ENCODE measurements at places on chromosomes 2 and 18.
A peak's percentile ranks its signal among the peaks of the same experiment; 100 is the strongest.

DNA sequence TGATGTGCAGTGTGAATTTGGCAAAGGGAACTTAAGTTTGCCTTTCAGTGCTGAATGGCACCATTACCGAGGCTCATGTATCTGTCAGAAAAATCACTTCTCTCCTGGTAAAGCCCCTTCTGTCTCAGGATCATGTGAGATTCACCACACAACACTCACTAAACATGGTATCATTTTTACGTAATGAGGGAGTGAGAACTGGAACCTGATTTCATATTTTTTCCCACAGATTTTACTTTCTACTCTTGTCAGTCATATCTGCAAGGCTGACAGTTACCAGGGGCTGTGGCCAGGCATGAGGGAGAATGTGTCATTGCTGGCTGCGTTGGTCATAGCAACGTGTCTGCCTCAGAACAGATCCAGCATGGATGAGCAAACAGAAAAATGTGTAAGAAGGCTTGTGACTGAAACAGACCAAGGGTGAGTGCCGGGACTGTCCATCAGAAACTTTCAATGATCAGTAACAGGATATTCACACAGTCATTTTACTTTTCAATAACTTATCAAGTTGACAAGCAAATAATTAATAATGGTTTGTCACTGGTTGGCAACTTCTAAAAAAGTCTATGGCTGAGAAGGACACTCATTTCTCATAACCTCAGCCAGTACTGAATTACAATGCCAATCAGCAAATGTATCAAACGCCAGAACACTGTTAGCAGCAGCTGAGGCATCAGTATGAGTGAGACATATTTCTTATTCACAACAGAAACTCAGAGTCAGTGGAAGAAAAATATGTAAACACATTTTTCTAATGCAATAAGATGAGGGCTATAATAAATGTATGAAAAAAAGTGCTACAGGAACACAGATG is 100.5 kb downstream of the CDC42EP3 start:
- no peak for DNase-seq

- DNase-seq: no peak
Measured at GRCh38 chr2:213148572-213149261, 2.7 kb downstream of the IKZF2 start.

DNA sequence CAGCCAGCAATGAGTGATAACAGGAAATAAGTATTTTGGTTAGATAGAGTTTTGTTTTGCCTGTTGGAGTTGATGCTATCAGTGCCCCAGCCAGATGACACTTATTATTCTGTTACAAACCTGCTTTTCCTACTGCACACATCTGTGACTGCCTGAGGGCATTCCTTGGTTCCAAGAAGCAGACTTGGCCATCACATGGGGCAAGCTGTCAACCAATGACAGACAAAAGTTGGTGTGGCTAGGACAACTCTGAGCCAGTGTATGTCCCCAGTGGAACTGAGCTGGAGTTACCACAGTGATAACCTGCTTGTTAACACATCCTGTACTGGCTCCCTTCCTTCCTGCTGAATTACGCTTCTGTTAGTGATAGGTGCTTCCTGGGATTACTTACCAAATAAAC is 54.5 kb downstream of the FAM171B start:
- no peak for DNase-seq

DNA sequence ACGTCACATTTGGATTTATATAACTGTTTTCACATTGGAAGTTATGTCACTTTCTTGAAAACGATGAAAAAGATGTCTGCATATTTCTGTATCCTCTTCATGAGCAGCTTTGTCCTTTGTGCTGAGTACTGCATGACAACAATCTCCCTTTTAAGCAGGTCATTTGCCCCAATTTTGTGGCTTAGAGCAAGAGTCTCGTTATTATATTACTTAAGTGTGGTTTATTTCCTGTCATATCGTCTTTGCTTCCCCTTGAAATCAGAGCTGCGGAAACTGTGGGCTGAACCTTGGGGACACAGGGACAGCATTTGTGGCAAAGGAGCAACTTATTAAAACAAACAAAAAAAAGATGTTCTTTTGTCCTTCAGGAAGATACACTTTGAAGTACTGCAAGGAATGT is 254.0 kb upstream of the DSEL start:
- no peak for DNase-seq

GRCh38 chr2:23862716-23863426 is 64.1 kb downstream of the ATAD2B start:
- DNase-seq: no peak

DNA sequence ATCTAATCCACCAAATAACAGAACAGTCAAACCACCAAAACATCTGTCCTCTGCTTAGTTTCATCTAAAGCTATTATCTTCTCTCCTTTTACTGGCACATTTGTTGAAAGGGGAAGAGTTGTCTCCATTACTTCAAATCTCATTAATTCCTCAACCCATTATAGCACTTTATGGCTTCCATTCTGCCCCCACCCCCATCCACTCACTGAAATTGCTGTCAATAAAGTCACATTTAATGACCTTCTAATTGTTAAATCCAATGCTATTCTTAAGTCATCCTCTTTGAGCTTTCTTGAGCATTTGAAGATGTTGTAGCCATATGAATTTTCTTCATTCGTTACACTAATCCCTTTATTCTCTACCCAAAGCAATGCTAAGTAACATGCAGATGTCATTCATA is 5.2 kb downstream of the OXER1 start:
- no peak for DNase-seq

- no peak for DNase-seq
Measured at GRCh38 chr2:15818318-15818753, 122.0 kb upstream of the MYCN start.

DNA sequence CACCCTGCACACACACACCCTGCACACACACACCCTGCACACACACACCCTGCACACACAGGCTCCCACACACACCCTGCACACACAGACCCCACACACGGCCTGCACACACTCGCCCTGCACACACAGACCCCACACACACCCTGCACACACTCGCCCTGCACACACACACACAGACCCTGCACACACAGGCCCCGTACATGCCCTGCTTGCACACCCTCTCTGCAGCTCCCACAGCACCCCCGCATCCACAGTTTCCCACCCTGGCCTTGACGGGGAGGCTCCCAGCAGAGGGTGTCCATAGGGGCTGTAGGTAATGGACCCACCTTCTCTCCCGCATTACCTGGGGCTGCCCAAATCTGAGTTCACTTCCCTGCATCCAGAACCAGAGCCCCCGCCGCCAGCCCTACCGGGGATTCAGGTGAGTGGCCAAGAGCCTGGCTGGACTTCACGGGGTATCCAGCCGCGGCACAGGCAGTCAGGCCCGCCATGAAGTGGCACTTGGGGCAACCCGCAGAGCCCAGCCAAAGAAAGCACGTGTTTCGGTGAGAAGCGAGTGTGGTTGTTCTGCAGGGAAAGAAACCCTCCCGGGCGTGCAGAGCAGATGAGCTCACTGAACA is 88.6 kb upstream of the GPC1 start:
- DNase-seq: no peak

- DNase-seq: no peak
Measured at GRCh38 chr2:122011493-122012270, 256.2 kb downstream of the TSN start.

- DNase-seq: no peak
Measured at GRCh38 chr2:23385351-23385747, 370 bp downstream of the KLHL29 start.

DNA sequence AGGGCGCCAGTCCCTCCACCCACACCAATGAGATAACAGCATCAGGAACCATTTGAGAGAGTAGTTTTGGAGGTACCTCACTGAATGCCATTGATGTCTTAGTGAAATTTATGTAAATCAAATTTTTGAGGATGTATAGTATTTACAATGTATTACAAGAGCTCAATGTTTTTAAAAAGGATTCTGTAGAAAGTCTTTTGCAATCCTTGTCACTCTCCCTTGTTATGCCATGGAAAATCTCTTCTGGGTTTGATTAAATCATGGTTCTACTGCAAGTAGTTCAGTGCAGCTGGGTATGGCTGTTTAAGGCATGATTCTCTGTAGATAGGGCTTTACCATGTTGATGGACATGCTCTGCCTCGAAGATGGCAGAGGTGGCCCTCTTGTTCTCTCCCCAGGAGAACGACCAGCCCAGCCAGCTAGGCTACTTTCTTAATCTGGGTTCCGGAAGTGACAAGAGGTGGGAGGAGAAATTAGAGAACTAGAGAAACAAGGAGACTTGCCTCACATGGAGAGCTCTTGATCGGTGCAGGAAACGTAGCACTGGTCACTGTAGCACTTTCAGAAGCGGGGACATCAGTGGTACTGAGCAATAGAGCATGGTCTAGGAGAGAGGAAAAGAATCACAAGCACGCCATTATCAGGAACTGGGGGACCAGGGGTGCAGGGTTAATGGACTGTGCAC is 202.7 kb downstream of the CLIP4 start:
- no peak for DNase-seq

GRCh38 chr2:18991177-18992168 is 366.9 kb downstream of the OSR1 start:
- no peak for DNase-seq

GRCh38 chr2:106876699-106877098 is 9.3 kb downstream of the ST6GAL2 start:
- DNase-seq: no peak

- no peak for DNase-seq
Measured at GRCh38 chr18:66616523-66616983, 12.7 kb upstream of the CDH19 start.

DNA sequence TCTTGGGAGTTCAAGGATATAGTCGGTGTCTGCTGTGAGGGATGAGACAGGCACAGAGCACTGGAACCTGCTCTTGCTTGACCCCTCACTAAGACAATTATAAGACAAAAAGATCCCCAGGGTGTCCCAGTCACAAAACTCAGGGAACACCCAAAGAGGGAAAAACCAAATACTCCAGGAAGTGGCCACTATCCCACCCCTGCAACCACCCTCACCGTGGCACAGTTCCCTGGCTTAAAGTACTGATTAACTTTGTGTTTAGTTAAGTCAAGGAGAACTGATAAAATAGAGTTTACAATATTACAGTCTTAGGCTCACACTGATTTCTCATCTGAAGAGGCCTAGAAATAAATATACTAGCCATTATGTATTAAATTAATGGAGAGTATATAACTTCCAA is 13.5 kb downstream of the IL36B start:
- DNase-seq: no peak

- peak; percentile 26 for DNase-seq
Measured at GRCh38 chr2:8296306-8296705, 385.6 kb upstream of the ID2 start.

GRCh38 chr18:28735731-28736130 is 558.8 kb upstream of the CDH2 start:
- DNase-seq: no peak

DNA sequence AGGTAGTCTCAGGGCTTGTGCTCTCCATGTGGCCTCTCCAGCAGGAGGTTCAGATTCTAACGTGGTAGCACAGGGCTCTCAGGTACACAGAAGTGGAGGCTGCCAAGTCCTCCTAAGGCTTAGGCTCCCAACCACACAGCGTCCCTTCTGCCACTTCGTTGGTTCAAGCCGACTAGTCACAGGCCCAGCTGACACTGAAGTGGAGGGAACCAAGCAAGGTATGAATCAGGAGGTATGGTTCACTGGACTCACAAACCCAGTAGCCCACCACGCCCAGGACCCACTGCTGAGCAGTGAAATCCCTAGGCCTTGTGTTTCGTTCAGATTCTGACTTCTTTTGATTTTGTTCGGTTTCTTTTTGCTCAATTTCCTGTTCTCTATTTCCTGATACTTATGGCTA is 46.0 kb upstream of the SEC11C start:
- no peak for DNase-seq

DNA sequence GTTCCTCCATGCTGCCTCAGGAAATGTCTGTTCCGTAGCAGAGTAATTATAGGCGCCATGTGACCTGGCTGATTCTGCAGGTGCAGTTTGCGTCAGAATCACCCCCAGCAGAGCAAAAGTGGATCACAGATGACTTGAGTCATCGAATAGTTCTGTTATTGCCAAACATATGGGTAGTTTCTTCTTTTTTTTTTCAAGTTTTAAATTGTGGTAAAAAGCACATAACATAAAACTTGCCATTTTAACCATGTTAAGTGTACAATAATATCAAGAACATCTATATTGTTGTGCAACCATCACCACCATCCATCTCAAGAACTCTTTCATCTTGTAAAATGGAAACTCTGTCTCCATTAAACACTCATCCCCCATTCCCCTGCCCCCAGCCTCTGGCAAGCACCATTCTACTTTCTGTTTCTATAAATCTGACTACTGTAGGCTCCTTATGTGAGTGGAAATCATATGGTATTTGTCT is 177.7 kb upstream of the TWIST2 start:
- DNase-seq: no peak

- DNase-seq: peak; percentile 72
Measured at GRCh38 chr18:45690975-45691815, 32.8 kb upstream of the SLC14A1 start.

DNA sequence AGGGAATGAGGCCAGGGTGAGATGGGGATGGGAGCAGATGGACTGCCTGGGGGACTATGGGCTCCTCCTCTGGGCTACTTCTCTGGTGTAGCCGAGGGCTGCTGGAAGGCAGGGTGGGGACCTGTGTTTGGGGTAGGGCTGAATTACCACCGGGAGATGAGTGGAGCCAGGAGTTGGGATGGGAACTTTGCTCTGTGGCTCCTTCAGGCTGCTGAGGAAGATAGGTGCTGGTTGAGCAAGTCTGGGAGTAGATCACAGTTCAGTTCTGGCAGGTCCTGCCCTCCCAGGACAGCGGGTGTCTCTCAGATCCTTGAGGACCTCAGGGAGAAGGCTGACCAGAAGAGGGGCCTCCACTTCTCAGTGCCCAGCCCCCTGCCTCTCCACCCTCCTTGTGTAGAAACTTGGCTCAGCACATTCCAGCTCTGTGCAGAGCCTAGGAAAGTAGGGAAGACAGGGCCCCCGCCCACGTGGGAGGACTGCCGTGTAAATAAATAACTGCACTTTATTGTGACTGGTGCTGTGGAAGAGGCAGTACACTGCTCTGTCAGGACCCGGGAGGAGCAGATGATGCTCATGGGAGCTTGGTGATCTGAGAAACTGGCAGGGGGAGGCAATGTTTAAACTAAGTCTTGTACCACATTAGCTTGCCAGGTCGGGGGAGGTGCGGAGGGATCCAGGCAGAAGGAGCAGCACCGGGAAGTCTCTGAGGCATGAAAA is 15.3 kb downstream of the TET3 start:
- DNase-seq: no peak

- no peak for DNase-seq
Measured at GRCh38 chr2:240425236-240425615, 10.2 kb upstream of the GPC1 start.

- DNase-seq: no peak
Measured at GRCh38 chr2:121324601-121325000, 39.6 kb upstream of the TFCP2L1 start.
